ENCODE measurements at places on chromosomes 6 and 20. TPM values are rescaled to one million over a fixed set of nuclear protein-coding genes. Genes with fewer than 3 reads are reported as not detected.

POM121L2 gene
- polyA plus RNA-seq, result not detected

NR2E1 gene
- polyA plus RNA-seq, result not detected

PACSIN1 gene
- polyA plus RNA-seq, result 12.7 TPM

SLCO4A1 gene
- 24.4 TPM for polyA plus RNA-seq

HEY2 gene
- polyA plus RNA-seq, result 21.4 TPM

SLC17A2 gene
- not detected for polyA plus RNA-seq

FAM83D gene
- polyA plus RNA-seq, result 1.3 TPM

DNA sequence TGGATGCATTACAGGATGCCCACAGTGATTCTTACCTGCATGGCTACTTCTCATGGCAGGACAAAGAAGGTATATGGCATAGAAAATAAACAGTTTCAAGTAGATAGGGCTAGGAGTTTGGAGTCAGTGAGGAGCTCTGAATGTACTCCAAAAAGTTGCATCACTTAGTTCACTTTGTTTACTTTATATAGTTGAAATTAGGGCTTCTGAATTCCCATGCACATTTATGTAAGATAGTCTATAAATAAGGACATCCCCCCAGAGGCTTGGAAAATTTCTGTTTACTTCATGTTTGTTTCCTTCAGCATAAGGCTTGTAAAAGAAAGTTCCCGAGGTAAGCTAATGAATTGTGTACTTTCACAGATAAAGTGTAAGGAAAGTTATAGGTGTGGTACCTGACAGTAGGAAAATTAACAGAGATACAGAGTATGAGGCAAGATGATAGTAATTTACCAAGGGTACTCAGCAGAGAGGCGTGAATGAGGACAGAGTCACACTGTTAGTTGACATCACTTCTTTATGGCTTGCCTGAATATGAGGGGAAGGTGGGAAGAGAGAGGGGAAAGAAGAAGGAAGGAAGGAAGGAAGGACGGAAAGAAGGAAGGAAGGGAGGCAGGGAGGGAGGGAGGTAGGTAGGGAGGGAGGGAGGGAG is 51.1 kb downstream of the ADTRP start:
- DNase-seq, result no peak
- no peak overlapping the region for H3K27ac ChIP-seq
- no peaks in the 10 kb centered on the region for H3K36me3 ChIP-seq
- H3K4me1 ChIP-seq, result peaks cover 3% of the 10 kb centered on the region

DNA sequence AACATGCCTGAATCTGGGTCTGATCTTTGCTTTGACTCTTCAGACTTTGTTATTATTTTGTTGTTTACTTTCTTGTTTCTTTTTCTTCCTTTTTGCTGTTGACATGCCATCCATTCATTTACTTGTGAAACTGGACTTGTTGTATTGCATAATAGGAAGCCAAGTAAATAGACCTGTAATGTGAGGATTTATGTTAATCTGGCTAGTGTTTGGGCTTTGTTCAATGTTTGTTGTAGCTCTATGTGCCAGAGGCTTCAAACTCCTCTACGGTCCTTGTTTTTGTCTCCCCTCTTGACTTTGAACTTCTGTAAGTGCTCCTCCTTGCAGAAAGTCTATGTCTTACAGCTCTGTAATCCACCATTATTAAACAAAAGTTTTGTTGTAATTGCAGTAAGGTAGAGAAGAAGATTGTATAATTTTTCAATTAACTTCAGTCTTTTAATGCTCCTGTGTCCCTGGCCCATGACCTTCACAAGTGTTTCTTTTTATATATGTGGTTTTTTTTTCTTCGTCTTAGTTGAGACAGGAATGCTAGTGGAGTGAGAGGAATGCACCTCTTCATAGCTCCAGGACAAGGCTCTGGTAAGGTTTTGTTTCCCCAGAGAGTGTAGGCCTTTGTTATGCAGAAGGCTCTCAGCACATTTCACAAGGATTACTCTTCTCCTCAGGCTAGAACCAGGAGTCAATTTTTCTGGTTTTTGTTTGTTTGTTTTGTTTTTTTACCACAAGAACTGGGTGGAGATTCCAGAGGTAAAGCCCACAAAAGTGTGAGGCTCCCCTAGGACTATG is 1061.8 kb upstream of the CITED2 start:
- no peaks in the 10 kb centered on the region for H3K27me3 ChIP-seq
- no peak overlapping the region for H3K27ac ChIP-seq
- H3K4me1 ChIP-seq, result peaks cover 8% of the 10 kb centered on the region
- no peaks in the 10 kb centered on the region for H3K36me3 ChIP-seq
- H3K4me3 ChIP-seq, result no peak overlapping the region
- no peak for DNase-seq

DNA sequence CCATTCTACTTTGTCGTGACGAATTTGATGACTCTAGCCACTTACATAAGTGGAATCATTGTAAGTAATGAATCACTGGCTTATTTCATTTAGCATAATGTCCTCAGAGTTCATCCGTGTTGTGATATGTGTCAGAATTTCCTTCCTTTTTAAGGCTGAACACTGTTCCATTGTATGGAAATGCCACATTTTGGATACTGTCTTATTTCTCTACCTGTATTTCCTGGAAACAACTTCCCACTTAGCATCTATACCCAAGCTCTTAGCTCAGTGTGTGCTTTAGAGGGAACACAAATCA is 28.8 kb upstream of the GGTLC1 start:
- H3K36me3 ChIP-seq, result no peaks in the 10 kb centered on the region
- H3K4me3 ChIP-seq, result no peak overlapping the region
- H3K27ac ChIP-seq, result no peak overlapping the region
- peaks cover 29% of the 10 kb centered on the region for H3K27me3 ChIP-seq

- no peak overlapping the region for H3K4me3 ChIP-seq
- H3K36me3 ChIP-seq, result no peaks in the 10 kb centered on the region
- no peak for DNase-seq
- no peaks in the 10 kb centered on the region for H3K27me3 ChIP-seq
- no peaks in the 10 kb centered on the region for H3K4me1 ChIP-seq
These were observed 67.1 kb upstream of the ZMYND8 start for GRCh38 chr20:47423586-47423985.

GRCh38 chr6:68196645-68197044 is 438.4 kb upstream of the ADGRB3 start:
- no peak overlapping the region for H3K27ac ChIP-seq
- H3K27me3 ChIP-seq, result no peaks in the 10 kb centered on the region
- H3K4me3 ChIP-seq, result no peak overlapping the region
- DNase-seq, result no peak

GRCh38 chr20:20014659-20015058 is 2.5 kb upstream of the NAA20 start:
- no peaks in the 10 kb centered on the region for H3K27me3 ChIP-seq
- peaks cover 10% of the 10 kb centered on the region for H3K4me1 ChIP-seq
- no peak for DNase-seq
- no peak overlapping the region for H3K27ac ChIP-seq
- peaks cover 5% of the 10 kb centered on the region for H3K36me3 ChIP-seq

DNA sequence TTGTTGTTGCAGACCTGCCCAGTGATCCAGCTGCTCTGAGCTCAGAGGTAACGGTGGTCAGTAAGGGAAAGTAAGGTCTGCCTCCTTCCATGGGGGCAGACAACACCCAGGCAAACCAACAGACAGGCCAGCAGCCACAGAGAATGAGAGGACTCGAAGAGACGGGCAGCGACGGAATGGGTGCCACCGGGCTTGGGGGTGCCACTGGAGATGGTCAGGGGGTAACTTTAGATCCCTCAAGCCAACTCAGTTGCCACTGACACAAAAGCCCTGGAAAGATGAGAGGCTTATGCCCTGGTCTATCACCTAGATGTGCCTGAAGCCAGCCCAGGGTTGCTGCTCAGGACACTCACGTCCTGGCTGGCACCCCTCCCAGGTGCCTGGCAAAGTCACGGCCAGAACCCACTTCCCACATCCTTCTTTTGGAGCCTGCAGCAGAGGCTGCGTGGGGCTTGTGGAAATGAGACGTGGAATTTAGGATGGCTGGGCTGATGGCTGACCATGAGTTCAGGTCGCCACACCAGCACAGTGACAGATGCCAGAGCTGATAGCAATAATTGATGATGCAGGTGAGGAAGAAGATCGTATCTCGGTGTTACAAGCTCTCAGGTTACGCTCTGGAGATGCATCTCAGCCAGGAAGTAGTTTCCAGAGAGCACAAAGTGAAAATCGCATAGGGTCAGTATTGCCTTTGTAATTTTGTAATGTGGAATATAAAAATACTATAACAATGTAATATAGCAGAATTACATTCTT is 209.1 kb downstream of the SYNDIG1 start:
- H3K36me3 ChIP-seq, result no peaks in the 10 kb centered on the region
- H3K27ac ChIP-seq, result no peak overlapping the region
- H3K4me1 ChIP-seq, result no peaks in the 10 kb centered on the region
- no peaks in the 10 kb centered on the region for H3K27me3 ChIP-seq
- no peak overlapping the region for H3K4me3 ChIP-seq

GRCh38 chr6:108744996-108745395 is 103.2 kb upstream of the ARMC2 start:
- H3K27ac ChIP-seq, result no peak overlapping the region
- no peaks in the 10 kb centered on the region for H3K4me1 ChIP-seq
- no peak overlapping the region for H3K4me3 ChIP-seq
- no peak for DNase-seq
- no peaks in the 10 kb centered on the region for H3K27me3 ChIP-seq

DNA sequence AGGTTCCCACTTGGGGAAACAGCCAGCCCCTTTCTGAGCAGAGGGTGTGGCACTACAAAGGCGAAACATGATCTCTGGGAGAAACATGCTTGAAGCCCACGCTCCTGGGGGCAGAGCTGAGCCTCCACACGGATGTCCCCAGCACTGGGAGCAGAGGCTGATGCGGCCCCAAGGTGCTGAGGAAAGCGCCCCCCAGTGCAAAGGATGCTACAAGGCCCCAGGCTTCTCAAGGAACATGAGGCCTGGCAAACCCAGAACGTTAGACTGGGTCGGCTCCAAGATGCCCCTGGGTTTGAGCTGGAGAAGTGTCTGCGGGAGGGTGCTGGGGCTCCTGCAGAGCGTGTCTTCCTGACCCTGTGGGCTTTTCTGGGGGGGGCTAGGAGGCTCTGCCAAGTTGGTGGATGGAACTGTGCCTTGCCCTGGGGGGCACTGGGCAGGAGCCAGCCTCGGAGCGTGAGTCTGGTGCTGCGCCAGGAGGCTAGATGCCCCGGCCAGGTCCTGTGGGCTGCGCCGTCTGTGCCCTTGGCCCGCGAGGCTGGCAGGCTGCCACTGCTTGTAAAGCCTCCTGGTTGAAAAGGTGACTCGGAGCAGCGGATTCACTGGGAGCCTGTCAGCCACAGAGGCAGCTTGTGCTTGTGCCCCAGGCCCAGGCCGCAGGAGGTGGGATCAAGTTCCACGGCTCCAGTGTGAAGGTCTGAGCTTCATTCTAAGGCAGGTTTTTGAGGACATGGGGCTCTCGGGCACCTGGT is 8.1 kb downstream of the SYNJ2 start:
- H3K27ac ChIP-seq, result peak overlapping the region; percentile 71
- H3K27me3 ChIP-seq, result no peaks in the 10 kb centered on the region
- no peaks in the 10 kb centered on the region for H3K36me3 ChIP-seq
- H3K4me3 ChIP-seq, result no peak overlapping the region
- peaks cover 29% of the 10 kb centered on the region for H3K4me1 ChIP-seq

GRCh38 chr6:11384531-11385309 is 152.3 kb upstream of the NEDD9 start:
- H3K4me1 ChIP-seq, result no peaks in the 10 kb centered on the region
- no peak overlapping the region for H3K4me3 ChIP-seq
- no peak for DNase-seq
- H3K36me3 ChIP-seq, result no peaks in the 10 kb centered on the region
- no peak overlapping the region for H3K27ac ChIP-seq

- H3K4me3 ChIP-seq, result no peak overlapping the region
- no peaks in the 10 kb centered on the region for H3K27me3 ChIP-seq
- H3K4me1 ChIP-seq, result no peaks in the 10 kb centered on the region
- DNase-seq, result no peak
- H3K27ac ChIP-seq, result no peak overlapping the region
These were observed 115.4 kb downstream of the INSM1 start for GRCh38 chr20:20483328-20483727.

- no peak overlapping the region for H3K27ac ChIP-seq
- no peaks in the 10 kb centered on the region for H3K4me1 ChIP-seq
- DNase-seq, result peak; percentile 56
- no peaks in the 10 kb centered on the region for H3K36me3 ChIP-seq
These were observed 289.2 kb upstream of the CNR1 start for GRCh38 chr6:88455317-88455716.

GRCh38 chr6:144384427-144384826 is 99.3 kb downstream of the UTRN start:
- peaks cover 30% of the 10 kb centered on the region for H3K4me1 ChIP-seq
- no peaks in the 10 kb centered on the region for H3K27me3 ChIP-seq
- H3K36me3 ChIP-seq, result no peaks in the 10 kb centered on the region
- DNase-seq, result no peak
- H3K4me3 ChIP-seq, result no peak overlapping the region

DNA sequence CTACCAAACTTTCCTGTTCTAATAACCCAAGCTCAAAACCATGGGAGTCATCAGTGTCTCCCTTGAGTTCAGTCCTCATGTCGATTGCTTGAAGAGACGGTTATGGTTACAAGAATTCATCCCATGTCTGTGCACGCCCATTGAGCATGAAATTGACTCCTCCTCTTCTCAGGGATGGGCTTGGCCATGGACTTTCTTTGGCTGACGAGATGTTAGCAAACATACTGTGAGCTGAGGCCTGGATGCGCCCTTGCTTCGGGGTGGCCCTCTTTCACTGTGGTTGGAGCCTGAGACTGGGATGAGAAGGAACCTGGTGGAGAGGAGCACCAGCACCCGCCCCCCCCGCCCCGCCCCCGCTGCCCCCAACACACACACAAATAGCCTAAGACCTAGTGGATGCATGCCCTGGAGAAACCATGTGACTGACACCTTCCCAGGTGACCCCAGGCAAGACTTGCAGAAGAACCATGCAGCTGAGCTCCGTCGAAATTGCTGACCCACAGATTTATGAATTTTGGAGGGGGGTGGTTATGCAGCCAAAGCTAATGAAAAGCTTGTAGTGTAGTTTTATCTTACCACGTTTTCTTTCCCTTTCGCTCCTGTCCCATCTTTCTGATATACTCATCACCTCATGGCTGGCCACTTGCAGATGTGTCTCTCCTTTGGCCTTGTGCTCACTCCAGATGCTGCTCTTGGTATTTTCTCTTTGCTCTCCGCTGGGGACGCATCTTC is 231.4 kb downstream of the CDH4 start:
- no peaks in the 10 kb centered on the region for H3K36me3 ChIP-seq
- H3K27ac ChIP-seq, result no peak overlapping the region
- no peaks in the 10 kb centered on the region for H3K27me3 ChIP-seq
- no peak overlapping the region for H3K4me3 ChIP-seq
- DNase-seq, result no peak

GRCh38 chr6:81455641-81456040 is 296.8 kb downstream of the TENT5A start:
- no peaks in the 10 kb centered on the region for H3K4me1 ChIP-seq
- H3K4me3 ChIP-seq, result no peak overlapping the region
- no peak for DNase-seq
- H3K36me3 ChIP-seq, result no peaks in the 10 kb centered on the region

DNA sequence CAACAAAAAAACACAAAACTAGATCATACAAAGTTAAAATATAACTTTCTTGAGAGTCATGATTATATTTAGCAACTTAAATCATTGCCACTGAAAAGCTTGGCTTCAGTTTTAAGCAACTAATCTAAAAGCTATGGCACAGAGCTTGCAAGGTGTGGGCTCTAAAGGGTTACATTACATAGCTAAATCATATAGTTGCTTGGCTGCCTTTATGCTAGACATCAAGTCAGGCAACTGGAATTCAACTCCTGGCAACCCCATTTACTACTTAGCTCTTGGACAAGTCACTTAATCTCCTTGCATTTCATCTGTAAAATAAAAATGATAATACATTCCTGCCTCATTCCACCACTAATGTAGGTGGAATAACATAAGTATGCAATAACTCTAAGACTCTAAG is 40.9 kb upstream of the GCM1 start:
- no peaks in the 10 kb centered on the region for H3K27me3 ChIP-seq
- H3K4me3 ChIP-seq, result no peak overlapping the region
- no peaks in the 10 kb centered on the region for H3K36me3 ChIP-seq
- DNase-seq, result no peak

Measured in heart left ventricle (tissue), 16 donors.